ENCODE measurements at places on chromosomes 5 and 9.

- peak; percentile 14 for DNase-seq
These were observed 16.9 kb upstream of the NTRK2 start for GRCh38 chr9:84652496-84653120.

DNA sequence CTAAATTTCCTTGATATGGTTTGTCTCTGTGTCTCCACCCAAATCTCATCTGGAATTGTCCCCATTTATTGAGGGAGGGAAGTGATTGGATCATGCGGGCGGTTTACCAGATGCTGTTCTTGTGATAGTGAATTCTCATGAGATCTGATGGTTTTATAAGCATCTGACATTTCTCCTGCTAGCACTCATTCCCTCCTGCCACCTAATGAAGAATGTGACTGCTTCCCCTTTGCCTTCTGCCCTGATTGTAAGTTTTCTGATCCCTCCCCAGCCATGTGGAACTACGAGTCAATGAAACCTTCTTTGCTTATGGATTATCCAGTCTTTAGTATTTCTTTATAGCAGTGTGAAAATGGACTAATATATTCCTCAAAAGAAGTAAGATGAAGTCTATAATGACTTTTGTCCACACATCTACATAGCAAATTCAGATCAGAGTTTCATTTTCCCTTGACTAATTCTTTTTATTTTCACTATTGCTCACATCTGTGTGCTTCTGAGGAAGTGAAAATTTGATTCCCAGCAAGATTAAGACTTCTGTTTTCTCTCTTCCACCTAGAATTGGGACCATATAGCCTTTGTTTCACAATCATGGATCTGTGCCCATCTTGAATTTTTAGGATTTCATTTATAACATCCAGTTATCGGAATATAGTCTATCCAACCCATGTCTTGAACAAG, 393.5 kb downstream of the DMAC1 start:
- DNase-seq, result no peak

GRCh38 chr5:139912158-139912557, 116.5 kb downstream of the PSD2 start:
- no peak for DNase-seq

- DNase-seq, result no peak
These were observed 29.2 kb downstream of the MRPL36 start for GRCh38 chr5:1770443-1770802.

DNA sequence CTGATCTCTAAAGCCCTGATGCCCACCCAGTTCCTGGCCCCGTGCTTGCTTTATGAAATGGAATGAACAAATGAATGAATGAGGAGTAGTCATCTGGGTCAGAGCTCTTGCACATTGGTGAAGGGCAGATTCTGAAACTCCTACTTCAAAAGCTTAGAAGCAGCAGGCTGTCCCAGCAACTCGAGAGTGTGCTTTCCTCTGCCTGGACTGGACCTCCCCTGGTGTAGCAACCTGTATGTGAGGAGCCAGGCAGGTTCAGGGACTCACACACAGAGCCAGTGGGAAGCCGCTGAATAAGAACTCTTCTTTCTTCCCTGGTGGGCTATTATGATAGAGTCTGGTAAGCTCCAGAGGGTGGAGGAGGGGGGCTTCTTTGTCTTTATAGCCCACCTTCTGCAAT, 396.4 kb downstream of the CDK5RAP2 start:
- no peak for DNase-seq
